ENCODE measurements at places on chromosomes 3 and 15. TPM values are rescaled to one million over a fixed set of nuclear protein-coding genes. Genes with fewer than 3 reads are reported as not detected.

- DNase-seq, result peak; percentile 73
Observed at GRCh38 chr15:39140060-39140604, 440.7 kb upstream of the THBS1 start.

DNA sequence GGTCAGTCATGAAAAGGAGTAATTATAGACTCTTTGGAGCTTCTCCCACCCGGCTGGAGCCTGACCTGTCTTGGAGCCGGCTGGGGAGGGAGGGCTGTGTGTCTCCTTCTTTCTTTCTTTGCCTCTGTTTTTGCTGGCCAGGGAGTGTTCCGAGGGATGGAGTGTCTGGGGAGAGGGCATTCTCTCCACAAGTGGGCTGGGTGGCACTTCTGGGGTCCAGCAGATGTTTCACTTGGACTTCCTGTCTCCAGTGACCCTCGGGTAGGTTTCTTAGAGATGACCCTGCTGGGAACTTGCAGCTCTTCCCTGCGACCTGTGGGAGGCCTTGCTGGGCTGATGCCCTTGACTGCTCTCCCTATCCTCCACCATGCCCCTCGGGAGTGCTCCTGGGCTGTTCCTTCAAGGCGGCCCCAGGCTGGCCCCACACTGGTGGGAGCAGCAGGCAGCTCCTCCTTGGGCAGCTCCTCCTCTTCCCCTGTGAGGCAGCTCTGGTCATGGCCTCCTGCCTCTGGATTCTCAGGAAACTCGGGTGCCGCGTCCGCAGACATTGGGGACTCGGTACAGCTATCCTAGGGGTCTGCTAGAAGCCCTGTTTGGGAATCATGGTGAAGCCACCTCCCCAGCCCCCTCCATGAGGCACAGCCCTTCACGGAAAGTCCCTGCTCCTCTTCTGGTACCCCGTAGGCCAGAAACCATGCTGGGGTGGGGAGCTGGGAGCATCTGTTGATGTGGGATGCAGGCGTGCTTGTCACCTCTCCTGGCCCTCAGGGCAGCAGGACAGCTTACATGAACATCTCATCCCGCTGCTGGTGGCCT is 44.9 kb downstream of the APBA2 start:
- DNase-seq, result no peak

- DNase-seq, result no peak
Observed at GRCh38 chr3:167116120-167116922, 263.8 kb downstream of the ZBBX start.

The CSPG5 gene
- 1.2 TPM for total RNA-seq
